Hematopoietic multipotent progenitor cell treated with erythropoietin and hydrocortisone succinate and interleukin-3 and kit ligand, for 17 days (in vitro differentiated cells): ENCODE measurements at places on chromosomes 13 and 19.

DNA sequence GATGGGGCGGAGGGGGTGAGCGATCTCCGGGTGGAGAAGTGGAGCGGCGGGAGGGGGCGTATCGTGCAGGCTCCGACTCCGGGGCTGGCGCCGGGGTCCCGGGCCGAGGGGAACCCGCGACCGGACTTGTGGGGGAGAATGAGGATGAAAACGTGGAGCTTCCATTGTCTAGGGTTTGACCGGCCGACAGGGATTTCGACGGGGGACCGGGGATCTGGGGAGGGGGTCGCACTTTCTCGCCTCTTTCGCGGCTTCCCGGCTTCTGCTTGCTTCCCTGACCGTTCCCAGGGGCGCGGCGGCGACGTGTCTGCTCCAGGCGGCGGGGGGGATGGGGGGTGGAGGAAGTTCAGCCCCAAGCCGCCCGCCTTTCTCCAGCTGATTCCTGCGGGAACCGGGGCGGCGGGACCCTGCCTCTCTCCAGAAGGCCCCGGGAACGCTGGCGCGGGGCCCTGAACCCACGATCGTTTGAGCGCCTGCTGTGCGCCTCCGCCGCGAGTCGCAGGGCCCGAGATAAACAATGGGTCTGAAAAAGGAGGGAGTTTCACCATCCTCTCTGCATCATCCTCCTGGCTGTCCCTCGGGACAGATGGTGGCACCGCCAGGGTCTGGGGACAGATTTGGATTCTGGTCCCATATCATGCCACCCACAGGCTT, 790 bp downstream of the TPM4 start:
- no peak for DNase-seq

DNA sequence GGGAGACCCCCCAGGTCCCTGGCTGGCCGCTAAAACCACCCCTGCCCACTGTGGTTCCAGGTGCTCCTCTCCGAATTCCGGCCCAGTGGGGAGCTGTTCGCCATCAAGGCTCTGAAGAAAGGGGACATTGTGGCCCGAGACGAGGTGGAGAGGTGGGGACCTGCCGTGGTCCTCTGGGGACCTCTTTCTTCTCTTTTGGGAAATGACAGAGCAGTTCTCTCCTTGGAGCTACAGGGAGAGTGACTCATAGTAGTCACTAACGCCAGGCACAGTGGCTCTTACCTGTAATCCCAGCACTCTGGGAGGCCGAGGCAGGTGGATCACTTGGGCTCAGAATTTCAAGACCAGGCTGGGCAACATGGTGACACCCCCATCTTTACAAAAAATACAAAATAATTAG, 7.3 kb downstream of the PTGER1 start:
- no peak for DNase-seq

DNA sequence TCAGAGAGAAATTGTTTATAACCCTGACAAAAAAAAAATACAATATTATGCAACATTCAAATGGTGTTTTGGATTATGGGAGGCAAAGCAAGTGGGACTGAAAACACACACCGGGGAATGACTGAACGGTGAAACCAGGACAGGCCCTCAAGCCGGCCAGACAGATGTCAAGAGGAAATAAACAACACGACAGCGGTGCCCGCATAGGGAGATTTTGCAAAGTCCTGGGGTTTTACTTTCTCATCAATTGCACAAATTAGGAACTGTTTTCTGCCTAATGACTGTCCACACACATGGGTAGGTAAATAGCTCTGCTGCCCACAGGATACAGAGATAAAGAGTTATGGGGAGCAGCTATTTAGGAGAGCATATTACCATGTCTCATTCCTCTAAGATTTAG, 134.5 kb downstream of the IRS2 start:
- DNase-seq: no peak

- peak; percentile 51 for DNase-seq
These were observed 55.2 kb downstream of the ATP7B start for GRCh38 chr13:51955816-51956603.

- no peak for DNase-seq
These were observed 703.6 kb downstream of the SLITRK6 start for GRCh38 chr13:85095418-85096272.

- peak; percentile 39 for DNase-seq
These were observed 722 bp downstream of the COLGALT1 start for GRCh38 chr19:17555929-17556813.

DNA sequence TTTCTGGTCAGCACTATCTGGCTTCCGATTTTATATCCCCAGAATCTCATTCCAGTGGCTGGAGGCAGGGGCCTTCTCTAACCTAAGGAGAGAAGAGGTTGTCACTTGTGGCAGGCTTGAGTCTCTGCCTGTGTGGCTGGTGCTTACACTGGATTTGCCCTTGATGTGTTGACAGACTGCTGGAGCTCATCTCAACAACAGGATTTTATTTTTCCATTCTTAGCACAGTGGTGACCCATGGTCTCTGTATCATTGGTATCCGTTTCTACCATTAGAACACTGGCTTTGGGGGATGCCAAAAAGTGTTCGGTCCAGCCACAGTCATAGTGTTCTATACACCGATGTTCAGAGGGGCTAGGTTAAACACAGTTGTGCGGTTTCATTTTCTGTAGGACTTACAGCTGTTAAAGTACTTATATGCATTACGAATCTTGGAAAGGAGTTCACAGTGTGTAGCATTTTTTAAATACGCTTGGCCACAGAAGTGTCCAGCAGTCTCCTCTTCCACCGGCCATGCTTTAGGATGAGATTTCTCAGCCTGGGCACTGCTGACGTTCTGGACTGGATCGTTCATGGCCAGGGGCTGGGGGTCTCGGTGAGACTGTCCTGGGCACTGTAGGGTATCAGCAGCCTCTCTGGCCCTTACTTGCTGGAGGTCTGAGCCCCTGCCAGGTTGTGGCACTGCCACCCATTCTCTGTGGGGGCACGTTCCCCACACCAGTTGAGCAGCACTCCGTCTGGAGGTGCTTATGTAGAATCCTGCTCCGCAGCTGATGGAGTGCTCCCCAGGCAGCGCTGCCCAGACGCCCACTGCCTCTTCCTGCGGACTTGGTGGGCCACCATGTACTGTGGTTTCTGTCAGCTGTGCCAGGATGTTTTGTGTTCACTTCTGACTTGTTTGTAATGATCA, 41.4 kb upstream of the TEX29 start:
- DNase-seq: no peak

DNA sequence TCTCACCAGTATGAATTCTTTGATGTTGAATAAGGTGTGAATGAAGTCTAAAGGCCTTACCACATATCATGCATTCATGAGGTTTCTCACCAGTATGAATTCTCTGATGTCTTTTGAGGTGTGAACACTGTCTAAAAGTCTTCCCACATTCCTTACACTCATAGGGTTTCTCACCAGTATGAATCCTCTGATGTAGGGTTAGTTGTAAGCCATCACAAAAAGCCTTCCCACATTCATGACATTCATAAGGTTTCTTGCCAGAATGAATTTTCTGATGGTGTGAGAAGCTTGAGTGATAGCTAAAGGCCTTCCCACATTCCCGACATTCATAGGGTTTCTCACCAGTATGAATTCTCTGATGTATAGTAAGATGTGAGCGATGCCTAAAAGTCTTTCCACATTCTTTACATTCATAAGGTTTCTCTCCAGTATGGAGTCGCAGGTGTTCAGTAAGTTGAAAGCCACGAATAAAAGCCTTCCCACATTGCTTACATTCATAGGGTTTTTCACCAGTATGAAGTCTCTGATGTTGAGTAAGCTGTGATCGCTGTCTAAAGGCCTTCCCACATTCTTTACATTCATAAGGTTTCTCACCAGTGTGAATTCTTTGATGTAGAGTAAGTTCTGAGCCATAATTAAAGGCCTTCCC, 27.7 kb downstream of the ZNF461 start:
- DNase-seq: no peak

GRCh38 chr13:66830940-66831716, 399.0 kb downstream of the PCDH9 start:
- DNase-seq: no peak

- no peak for DNase-seq
These were observed 13.6 kb downstream of the ONECUT3 start for GRCh38 chr19:1766800-1767352.

DNA sequence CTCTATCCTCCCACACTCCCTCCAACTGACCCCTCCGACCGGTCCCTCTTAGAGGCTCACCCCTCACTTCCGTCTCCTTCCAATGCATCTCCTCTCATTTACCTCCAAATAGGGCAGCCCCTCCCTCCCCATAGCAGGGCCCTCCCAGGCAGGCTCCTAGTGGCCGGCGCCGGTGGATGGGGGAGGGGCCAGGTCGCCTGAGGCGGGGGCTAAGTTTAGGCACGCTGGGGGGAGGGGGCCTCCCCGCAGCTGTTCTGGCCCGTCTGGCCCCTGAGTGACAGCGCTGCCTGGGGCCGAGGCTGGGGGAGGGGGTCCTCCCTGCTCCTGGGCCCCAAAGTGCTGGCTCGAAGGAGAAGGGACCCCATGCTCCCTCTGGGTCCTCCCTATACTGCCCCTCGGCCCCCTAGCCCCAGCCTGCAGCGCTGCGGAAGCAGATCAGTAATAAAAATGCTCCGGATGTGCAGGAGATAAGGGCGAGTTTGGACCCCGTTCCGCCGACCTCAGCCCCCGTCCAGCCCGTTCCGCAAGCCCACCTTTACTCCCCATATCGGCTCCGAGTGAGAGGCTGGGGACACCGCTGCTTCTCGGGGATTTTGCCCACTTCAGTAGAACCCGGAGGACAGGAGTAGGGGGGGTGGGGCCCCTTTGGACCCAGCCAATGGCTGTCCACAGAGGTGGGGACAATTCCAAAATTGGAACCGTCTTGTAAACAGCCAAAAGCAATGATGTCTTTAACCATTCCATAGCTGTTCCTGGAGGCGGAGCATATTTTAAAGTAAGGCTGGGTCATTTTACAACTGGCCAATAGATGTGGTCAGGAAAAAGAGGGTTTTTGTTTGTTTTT, 4.0 kb downstream of the RTN2 start:
- DNase-seq: peak; percentile 45

- DNase-seq: no peak
These were observed 55.9 kb downstream of the COL4A2 start for GRCh38 chr13:110363010-110363409.

DNA sequence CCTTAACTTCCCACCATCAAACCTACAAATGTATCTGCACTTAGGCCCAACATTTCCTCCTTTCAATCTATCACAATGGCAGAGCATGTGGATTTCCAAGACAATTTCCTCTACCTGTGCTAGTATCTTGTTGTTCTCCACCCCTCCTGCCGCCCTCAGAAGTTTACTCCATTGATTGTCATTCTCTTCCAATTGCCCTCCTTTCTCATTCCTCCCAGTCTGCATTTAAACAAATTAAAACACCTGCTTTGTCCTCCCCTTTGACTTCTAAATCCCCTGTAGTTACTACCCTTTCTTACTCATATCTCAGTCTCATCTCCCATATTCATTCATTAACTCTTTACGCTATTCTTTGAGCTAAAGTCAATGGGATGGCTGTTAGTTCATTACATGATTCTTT, 370.6 kb downstream of the DIAPH3 start:
- no peak for DNase-seq

GRCh38 chr13:113864273-113864890, 506 bp upstream of the GAS6 start:
- no peak for DNase-seq

DNA sequence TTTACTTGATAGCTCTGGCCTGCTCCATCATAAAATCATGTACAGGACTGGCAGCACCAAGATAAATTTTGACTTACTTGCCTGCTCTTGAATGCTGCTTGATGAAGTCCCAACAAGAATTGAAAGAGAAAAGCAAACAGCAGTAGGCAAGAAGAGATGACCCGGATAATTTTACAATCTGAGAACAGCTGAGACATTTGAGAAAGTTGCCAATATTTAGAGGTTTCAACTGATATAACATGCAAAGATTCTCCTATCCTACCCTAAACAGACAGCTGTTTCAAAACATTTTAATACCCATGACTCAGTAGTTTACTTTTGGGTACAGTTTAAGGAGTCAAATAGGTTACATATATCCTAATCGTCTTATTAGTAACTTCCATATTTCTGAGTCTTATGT, 5.9 kb downstream of the FRY start:
- no peak for DNase-seq

DNA sequence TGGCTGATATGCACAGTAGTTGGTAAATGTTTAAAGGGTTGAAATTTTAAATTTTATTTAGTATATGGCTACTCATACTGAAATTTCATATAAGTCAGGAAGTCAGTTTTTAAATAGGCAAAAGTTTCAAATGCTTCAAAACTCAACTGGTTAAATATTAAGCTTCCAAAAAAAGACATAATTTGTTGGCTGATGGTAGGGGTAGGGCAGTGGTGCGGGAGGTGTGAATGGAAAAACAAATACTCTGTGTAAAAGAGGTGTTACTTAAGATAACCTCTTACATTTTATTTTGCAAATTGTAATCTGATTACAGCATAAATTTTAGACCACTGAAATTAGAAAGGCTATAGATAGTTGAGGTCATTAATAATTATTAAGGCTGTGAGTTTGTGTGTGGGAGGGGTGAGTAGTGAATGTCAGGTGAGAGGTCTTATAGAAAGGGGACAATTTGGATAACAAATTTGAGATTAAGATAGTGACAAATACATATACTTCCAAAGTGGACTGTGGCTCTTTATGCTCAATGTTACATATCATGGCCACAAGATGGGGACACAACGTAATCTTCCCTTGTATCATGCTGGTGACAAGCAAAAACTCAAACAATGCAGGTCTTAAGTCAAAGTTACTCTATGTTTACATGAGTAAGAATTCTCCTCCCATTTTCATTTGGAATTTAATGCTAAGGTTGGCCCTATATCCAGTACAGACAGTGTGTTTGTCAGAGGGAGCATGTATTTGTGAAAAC, 36.6 kb upstream of the OXGR1 start:
- DNase-seq: no peak

DNA sequence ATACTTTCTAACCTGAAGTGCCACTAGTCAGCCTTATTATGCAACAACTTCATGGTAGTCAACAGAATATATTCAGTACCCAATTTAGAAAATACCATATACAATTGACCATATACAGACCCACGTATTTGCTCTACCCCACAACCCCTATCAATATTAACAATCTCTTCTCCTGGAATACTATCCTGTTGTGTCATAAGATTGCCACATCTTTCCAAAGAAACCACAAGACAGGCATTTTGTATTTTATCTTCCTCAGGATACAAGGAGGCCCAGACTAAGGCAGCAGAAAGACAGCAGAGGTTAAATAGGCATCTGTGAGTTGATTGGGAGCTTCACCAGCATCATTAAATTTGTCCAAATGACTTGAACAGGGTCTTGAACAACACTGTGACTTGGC, 4.5 kb downstream of the SPART start:
- no peak for DNase-seq

- no peak for DNase-seq
These were observed 42.5 kb downstream of the IRS2 start for GRCh38 chr13:109743706-109744453.

- no peak for DNase-seq
These were observed 302.8 kb downstream of the ENOX1 start for GRCh38 chr13:43483930-43484329.

GRCh38 chr13:28097503-28097902, 2.9 kb downstream of the FLT3 start:
- DNase-seq: no peak

DNA sequence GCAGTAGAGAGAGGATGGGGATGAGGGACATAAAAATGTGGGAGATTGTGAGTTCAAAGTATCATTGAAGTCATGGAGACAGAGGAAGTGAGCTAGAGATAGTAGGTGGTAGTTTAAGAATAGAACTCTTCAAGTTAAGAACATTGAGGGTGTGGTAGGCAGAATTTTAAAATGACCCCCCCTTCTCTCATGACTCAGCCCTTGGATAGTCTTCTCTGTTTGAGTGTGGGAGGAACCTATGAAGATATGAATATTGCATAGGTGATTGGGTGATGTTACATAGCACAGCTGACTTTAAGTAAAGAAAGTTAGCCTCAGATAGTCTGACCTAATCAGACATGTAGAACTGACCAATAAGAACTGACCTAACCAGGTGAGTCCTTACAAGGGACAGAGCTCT, 418.6 kb downstream of the FOXO1 start:
- no peak for DNase-seq
